H1 (cell line): ENCODE measurements at places on chromosomes 6 and 20.

GRCh38 chr6:107235511-107235910 lies 120.2 kb upstream of the BEND3 start:
- DNase-seq = no peak
- no peaks in the 10 kb centered on the region for H3K36me3 ChIP-seq
- H3K27ac ChIP-seq = no peak overlapping the region
- no peak overlapping the region for H3K4me3 ChIP-seq
- no peaks in the 10 kb centered on the region for H3K27me3 ChIP-seq

GRCh38 chr6:13139119-13139518 lies 189.2 kb downstream of the TBC1D7 start:
- H3K27me3 ChIP-seq = no peaks in the 10 kb centered on the region
- no peak for DNase-seq
- no peaks in the 10 kb centered on the region for H3K4me1 ChIP-seq

- peaks cover 6% of the 10 kb centered on the region; the same call in 1 of the 2 replicates for H3K4me1 ChIP-seq
- no peak overlapping the region for H3K4me3 ChIP-seq
- peaks cover 45% of the 10 kb centered on the region for H3K27me3 ChIP-seq
- H3K27ac ChIP-seq = no peak overlapping the region
Measured at GRCh38 chr6:3748208-3749066, 3.1 kb downstream of the PXDC1 start.

GRCh38 chr20:32312718-32313424 lies 35.4 kb downstream of the KIF3B start:
- H3K36me3 ChIP-seq = peaks cover 11% of the 10 kb centered on the region; the same call in 1 of the 2 replicates
- no peaks in the 10 kb centered on the region for H3K27me3 ChIP-seq
- no peak overlapping the region for H3K27ac ChIP-seq

GRCh38 chr6:30157581-30157980 lies 3.4 kb downstream of the TRIM10 start:
- H3K27ac ChIP-seq = no peak overlapping the region
- no peak for DNase-seq
- H3K36me3 ChIP-seq = no peaks in the 10 kb centered on the region

DNA sequence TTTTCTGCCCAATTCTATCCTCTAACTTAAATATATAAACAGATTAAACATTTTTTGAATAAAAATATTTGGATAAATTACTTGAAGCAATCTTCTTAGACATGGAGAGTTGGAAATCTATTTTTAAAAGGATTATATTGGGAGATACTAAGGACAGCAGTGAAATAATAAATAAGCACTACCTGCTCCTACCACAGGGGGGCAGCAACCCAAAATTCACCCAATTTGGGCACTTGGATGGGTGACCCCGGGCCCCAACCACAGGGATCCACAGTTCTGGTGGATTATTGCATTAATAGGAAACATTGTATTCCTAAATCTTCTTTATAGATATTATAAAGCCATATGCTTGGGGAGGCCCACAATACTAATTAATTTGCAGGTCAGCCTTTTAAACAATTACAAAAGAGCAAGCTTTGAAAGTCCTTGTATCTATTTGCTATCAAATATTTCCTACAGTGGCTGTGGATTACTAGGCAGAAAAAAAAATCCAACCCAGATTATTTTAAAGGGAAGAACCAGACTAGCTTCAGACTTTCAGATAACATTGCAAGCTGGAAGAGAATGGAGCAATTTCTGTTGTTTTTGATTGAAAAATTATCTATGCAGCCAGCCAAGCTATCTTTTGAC lies 66.4 kb upstream of the PDE10A start:
- H3K4me3 ChIP-seq = no peak overlapping the region
- H3K4me1 ChIP-seq = peaks cover 3% of the 10 kb centered on the region; the same call in 1 of the 2 replicates
- no peak overlapping the region for H3K27ac ChIP-seq
- no peak for DNase-seq
- H3K27me3 ChIP-seq = no peaks in the 10 kb centered on the region

DNA sequence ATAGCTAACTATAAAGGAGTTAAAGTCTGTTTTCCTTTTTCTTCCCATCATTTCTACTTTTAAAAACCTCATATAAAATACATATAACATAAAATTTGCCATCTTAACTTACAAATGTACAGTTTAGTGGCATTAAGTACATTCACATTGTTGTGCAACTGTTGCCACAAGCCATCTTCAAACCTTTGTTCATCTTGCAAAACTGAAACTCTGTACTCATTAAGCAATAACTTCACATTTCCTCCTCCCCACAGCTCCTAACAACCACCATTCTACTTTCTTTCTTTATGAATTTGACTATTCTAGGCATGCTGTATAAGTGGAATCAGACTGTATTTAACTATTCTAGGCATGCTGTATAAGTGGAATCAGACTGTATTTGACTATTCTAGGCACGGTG lies 4.5 kb downstream of the CCDC170 start:
- no peaks in the 10 kb centered on the region for H3K36me3 ChIP-seq
- H3K4me3 ChIP-seq = no peak overlapping the region
- H3K27me3 ChIP-seq = peaks cover 18% of the 10 kb centered on the region
- no peak overlapping the region for H3K27ac ChIP-seq

- H3K27me3 ChIP-seq = no peaks in the 10 kb centered on the region
- no peak for DNase-seq
- no peaks in the 10 kb centered on the region for H3K4me1 ChIP-seq
- no peaks in the 10 kb centered on the region for H3K36me3 ChIP-seq
Measured at GRCh38 chr6:22709803-22710202, 140.4 kb downstream of the HDGFL1 start.

DNA sequence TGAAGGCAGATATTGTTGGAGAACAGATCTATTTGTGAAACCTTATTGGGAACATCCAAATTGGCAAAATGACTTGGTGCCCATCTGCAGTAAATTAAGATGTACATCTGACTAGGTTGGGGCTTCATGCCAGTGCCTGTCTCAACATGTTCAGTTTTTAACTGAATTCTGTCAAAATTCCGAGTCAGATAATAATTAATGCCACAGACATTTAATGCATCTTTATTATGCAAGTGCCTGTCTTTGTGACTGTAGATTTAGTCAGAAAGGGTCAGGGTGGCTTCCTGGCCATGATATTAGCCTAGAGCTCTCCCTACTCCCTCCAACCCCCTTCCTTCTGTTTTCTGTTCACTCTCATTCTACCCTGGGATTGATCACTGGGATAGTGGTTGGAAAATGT lies 199.3 kb upstream of the FLRT3 start:
- no peaks in the 10 kb centered on the region for H3K4me1 ChIP-seq
- no peak for DNase-seq
- H3K4me3 ChIP-seq = no peak overlapping the region
- H3K27ac ChIP-seq = no peak overlapping the region

DNA sequence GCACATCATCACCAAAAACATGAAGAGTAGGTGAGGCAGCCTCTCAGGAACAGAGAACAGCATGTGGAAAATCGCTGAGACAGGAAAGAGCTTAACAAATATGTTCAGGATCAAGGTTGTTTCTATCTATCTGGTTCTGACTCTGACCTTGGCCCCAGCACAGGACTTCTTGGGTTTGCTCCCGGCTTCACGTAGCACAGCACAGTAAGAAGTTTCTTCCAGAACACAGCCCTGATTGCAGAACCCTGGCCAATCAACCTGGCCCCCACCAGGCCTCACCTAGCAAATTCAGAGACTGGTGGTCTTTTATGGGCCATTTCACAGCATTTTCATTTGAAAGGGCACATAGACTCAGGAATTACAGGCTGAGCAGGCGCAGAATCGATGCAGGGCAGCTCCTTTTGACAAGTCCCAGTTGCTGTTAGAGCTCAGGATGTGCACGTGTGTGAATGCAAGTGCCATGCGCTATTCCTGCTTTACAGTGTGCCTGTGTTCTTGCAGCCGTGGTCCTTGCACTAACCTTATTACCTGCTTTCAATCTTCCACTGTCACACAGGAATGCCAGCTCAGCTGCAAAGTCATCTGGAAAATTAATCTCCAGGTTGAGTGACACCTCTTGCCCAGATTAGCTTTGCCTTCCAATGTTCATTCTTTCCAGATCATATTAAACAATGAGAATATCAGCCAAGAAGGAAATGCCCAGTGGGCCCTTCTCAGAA lies 100.5 kb upstream of the SLC2A12 start:
- DNase-seq = no peak
- no peaks in the 10 kb centered on the region for H3K36me3 ChIP-seq
- no peaks in the 10 kb centered on the region for H3K27me3 ChIP-seq
- H3K27ac ChIP-seq = no peak overlapping the region
- no peaks in the 10 kb centered on the region for H3K4me1 ChIP-seq
- no peak overlapping the region for H3K4me3 ChIP-seq

GRCh38 chr6:14455876-14456648 lies 338.5 kb downstream of the CD83 start:
- H3K27ac ChIP-seq = no peak overlapping the region
- H3K27me3 ChIP-seq = no peaks in the 10 kb centered on the region
- H3K4me1 ChIP-seq = no peaks in the 10 kb centered on the region

GRCh38 chr20:48662711-48663110 lies 165.1 kb downstream of the PREX1 start:
- DNase-seq = no peak
- no peak overlapping the region for H3K4me3 ChIP-seq
- no peak overlapping the region for H3K27ac ChIP-seq
- H3K4me1 ChIP-seq = no peaks in the 10 kb centered on the region
- H3K27me3 ChIP-seq = no peaks in the 10 kb centered on the region

- H3K4me3 ChIP-seq = no peak overlapping the region
- H3K27me3 ChIP-seq = no peaks in the 10 kb centered on the region
- H3K27ac ChIP-seq = no peak overlapping the region
- H3K4me1 ChIP-seq = peaks cover 4% of the 10 kb centered on the region
- no peak for DNase-seq
- no peaks in the 10 kb centered on the region for H3K36me3 ChIP-seq
Measured at GRCh38 chr6:13278991-13279390, 49.3 kb downstream of the TBC1D7 start.

DNA sequence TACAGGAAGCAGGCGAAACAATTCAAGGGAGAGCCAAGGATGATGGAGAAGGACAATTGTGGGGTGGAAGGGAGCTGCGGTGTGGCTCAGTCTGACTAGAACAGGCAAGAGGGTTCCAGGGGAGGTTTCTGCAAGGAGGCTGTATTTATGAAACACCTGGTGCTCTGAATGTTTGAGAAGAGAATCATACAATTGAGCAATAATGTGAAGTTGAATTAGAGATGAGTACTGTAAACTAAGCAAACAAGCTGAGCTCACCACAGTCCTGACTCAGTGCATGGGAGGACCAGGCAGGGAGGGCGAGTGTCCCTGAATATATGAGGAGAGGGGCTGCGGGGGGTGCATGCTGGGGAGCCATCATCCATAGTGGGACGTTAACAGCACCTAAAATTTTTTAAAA lies 279.7 kb downstream of the KIF16B start:
- peaks cover 2% of the 10 kb centered on the region; the same call in 1 of the 2 replicates for H3K4me1 ChIP-seq
- H3K4me3 ChIP-seq = no peak overlapping the region
- H3K27ac ChIP-seq = no peak overlapping the region
- no peak for DNase-seq

DNA sequence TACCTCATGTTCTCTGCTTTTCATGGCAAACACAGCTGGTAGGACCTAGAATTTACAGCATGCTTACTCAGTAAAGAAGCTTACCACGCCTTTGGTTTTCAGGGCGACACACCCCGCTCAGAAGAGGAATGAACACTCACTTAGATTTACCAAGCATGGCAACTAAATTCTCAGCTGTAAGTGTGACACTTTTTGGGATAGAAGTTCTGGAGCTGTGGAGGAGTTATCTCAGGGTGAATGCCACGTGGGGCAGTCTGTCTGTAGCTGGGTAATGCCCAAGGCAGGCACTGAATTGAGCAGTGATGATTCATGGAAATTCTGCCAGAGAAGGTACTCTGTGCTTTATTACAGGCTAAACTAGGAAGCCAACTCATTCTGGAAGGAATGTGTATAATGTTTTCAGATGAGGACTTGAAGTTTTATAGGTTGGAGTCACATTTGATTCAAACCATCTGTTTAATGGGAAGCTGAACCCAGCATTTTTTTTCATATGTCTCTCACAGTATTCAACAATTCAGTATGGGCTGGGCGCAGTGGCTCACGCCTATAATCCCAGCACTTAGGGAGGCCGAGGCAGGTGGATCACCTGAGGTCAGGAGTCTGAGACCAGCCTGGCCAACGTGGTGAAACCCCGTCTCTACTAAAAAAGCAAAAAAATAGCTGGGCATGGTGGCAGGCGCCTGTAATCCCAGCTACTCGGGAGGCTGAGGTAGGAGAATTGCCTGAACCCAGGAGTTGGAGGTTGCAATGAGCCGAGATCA lies 3.5 kb upstream of the PRIM2 start:
- DNase-seq = no peak
- no peak overlapping the region for H3K27ac ChIP-seq
- no peaks in the 10 kb centered on the region for H3K27me3 ChIP-seq
- H3K4me1 ChIP-seq = no peaks in the 10 kb centered on the region
- H3K4me3 ChIP-seq = no peak overlapping the region

- no peak overlapping the region for H3K27ac ChIP-seq
- no peaks in the 10 kb centered on the region for H3K4me1 ChIP-seq
- DNase-seq = no peak
- H3K4me3 ChIP-seq = no peak overlapping the region
- no peaks in the 10 kb centered on the region for H3K36me3 ChIP-seq
Measured at GRCh38 chr6:135008941-135009290, 45.7 kb downstream of the HBS1L start.

DNA sequence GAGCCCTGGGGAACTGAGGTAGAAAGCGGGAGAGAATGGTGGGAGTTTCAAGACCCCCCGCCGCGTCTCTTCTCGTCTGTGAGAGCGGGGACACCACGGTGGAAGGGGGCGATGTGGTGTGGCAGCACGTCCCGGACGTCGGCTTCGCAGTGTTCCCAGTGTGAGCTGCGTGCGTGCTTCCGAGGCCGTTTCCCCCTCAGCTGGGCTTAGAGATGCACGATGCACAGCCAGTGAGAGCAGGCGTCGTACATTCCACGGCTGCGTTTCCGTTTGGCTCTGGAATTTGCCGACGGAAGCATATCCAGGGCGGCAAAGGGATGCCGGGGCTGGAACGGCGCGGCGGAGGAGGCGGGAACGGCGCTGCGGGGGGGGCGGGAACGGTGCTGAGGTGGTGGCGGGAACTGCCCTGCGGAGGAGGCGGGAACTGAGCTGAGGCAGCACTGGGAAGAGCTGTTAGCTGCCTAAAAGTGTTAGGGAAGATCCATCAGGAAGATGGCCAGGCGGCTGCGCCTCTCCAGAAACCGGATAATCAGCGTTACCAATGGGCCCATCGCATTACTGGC lies 37.7 kb downstream of the KIF25 start:
- H3K27me3 ChIP-seq = no peaks in the 10 kb centered on the region
- DNase-seq = no peak
- no peak overlapping the region for H3K4me3 ChIP-seq
- no peak overlapping the region for H3K27ac ChIP-seq
- no peaks in the 10 kb centered on the region for H3K4me1 ChIP-seq

GRCh38 chr6:130970839-130971410 lies 92.1 kb downstream of the EPB41L2 start:
- no peak overlapping the region for H3K27ac ChIP-seq
- no peaks in the 10 kb centered on the region for H3K27me3 ChIP-seq
- peaks cover 5% of the 10 kb centered on the region; the same call in 1 of the 2 replicates for H3K4me1 ChIP-seq

DNA sequence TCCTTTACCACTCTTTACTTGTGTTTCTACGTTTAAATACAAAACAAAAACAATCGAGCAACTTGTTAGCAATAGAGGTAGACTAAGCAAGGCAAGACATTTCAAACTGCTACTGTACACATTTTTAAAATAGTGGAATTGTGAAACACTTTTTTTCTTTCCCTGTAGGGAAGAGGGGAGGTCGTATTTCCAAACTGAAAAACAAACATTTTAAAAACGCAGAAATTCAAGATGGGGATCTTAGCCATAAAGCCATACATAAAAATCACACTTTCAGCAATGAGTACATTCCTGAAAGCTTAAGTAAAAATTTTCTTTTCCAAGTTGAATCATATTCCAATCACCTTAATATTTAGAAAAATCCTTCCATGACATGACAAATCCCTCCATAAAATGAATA lies 267.6 kb downstream of the LAMA2 start:
- DNase-seq = no peak
- H3K27ac ChIP-seq = no peak overlapping the region
- H3K4me3 ChIP-seq = no peak overlapping the region
- no peaks in the 10 kb centered on the region for H3K36me3 ChIP-seq
